ENCODE measurements at places on chromosomes 4 and X. TPM values are rescaled to one million over a fixed set of nuclear protein-coding genes. Genes with fewer than 3 reads are reported as not detected.

DNA sequence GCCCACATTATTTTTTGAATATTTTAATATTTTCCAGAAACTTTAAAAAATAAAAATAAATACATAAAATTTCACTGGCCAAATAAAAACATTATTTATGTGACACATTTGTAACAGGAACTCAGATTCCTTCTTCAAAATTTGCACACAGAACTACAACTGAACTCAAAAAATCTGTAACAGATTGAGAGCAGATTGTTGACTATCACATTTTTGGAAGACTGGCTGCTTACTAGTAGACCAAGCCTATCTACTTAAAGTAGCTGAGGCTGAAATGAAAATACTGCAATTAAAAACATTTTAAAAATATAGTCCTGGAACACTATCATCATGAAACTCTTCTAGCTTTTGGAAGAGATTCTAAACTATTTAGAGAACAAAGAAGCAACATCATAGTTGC lies 203.9 kb downstream of the SH3BGRL start:
- DNase-seq, result no peak

DNA sequence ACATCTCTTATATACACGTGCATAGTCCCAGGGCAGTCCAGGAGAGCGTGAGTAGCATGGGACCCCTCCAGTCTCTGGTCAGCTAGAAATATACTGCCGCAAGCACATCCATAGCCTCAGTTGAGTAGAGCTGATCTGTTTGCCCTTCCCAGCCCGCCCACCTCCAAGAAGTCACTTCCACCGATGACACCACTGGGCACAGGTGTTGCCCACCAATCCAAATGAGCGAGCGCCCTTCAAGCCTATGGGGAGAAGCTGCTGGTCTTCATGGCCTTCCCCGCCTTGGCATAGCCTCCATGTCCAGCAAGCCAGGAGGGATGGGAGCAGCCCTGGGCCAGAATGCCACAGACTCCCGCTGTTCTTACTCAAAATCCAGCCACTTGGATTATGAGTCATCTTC lies 10.2 kb downstream of the DUSP9 start:
- DNase-seq, result no peak

GRCh38 chr4:78553529-78554060 lies 2.0 kb downstream of the ANXA3 start:
- DNase-seq, result no peak

DNA sequence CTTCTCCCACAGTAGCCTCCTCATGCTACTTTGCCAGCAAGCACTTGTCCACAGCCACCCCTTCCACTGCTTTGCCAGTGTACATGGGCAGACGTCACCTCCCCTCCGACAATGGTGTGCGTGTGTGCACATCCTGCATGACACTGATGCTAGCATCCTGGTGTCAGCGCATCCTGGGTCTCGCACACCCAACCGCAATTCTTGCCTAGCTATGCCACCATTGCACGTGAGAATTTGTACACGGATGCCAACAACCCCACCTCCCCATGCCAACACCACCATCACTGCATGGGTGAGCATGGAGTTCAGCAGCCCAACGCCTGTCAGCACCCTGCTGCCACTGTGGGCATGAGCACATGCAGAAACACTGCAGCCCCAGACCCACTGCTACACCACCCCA lies 550.0 kb downstream of the STPG2 start:
- no peak for DNase-seq

DNA sequence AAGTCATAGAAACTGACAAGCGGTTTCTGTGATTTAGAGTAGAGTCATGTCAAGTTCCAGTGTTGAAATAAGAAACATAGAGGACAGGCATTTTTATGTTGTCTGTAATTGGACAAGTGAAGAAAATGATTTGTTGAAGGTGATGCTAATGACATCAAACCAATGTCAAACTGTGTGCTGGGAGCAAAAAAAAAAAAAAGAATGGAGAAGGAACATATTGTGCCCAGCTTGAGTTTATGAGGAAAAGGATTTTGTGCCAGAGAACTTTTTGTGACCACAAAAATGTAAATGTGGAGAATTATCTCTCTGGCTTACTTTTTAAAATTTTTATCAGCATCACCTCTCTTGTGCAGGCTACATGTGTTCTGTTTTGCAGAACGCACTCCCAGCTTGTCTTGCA lies 495.7 kb downstream of the RAPGEF2 start:
- no peak for DNase-seq

Gene TSPAN6
- total RNA-seq, result 42.7 TPM

All from kidney epithelial cell (primary cell).